ENCODE measurements at places on chromosomes 6 and 20. TPM values are rescaled to one million over a fixed set of nuclear protein-coding genes. Genes with fewer than 3 reads are reported as not detected.

DNA sequence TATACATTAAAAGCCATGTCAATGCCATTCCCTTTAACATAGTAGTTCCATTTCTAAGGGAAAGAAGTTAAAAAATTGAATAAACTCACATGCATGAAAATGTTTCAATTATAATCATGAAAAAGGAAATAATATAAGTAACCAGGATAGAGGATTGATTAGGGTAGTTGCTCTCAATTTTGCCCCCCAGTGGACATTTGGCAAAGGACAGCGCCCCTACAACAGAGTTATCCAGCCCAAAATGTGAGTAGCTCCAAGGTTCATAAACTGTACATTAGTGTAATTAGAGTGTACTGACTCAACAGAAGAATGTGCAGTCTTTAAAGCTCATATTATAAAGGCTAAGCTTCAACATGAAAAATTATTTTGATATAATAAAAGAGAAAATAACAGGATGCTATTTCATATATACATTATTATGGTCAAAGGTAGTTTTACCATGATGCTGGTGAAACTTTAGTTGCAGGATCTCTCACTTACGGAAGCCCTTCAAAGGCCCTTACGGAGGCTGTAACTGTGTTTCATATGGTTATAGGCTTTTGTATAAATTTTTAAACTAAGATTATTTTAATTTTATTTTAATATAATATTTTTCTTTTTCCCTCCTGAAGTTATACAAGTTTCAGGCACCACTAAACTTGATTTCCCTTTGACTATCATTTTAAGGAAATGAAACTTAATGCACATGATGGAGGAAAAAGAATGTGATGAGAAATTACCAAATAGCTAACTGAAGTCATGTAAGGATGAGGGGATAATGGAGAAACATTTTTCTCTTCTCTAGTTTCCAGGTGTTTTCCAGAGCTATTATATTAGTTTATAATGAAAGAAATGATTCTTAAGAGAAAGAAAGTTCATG is 403.6 kb downstream of the PLCB1 start:
- H3K4me3 ChIP-seq = no peak overlapping the region
- H3K36me3 ChIP-seq = no peaks in the 10 kb centered on the region
- no peaks in the 10 kb centered on the region for H3K27me3 ChIP-seq
- no peak for DNase-seq
- H3K4me1 ChIP-seq = no peaks in the 10 kb centered on the region

The OXT gene
- total RNA-seq = not detected

- H3K36me3 ChIP-seq = no peaks in the 10 kb centered on the region
- no peak overlapping the region for H3K4me3 ChIP-seq
- H3K4me1 ChIP-seq = peaks cover 20% of the 10 kb centered on the region
- no peaks in the 10 kb centered on the region for H3K27me3 ChIP-seq
- H3K27ac ChIP-seq = no peak overlapping the region
Measured at GRCh38 chr6:11350294-11350693, 117.8 kb upstream of the NEDD9 start.

GRCh38 chr20:13022401-13023155 is 13.8 kb downstream of the SPTLC3 start:
- H3K36me3 ChIP-seq = no peaks in the 10 kb centered on the region
- no peak overlapping the region for H3K27ac ChIP-seq
- no peaks in the 10 kb centered on the region for H3K27me3 ChIP-seq
- no peaks in the 10 kb centered on the region for H3K4me1 ChIP-seq

- no peaks in the 10 kb centered on the region for H3K36me3 ChIP-seq
- H3K27ac ChIP-seq = no peak overlapping the region
- H3K27me3 ChIP-seq = no peaks in the 10 kb centered on the region
- H3K4me3 ChIP-seq = no peak overlapping the region
Measured at GRCh38 chr20:16036331-16036730, 536.9 kb downstream of the KIF16B start.

The ADGRF4 gene
- 0.33 TPM for total RNA-seq

The NOP56 gene
- 52.8 TPM for total RNA-seq

GRCh38 chr6:40950986-40951698 is 87.9 kb downstream of the UNC5CL start:
- DNase-seq = no peak
- no peaks in the 10 kb centered on the region for H3K4me1 ChIP-seq
- H3K27ac ChIP-seq = no peak overlapping the region
- no peaks in the 10 kb centered on the region for H3K27me3 ChIP-seq

GRCh38 chr6:33958526-33959328 is 154.9 kb upstream of the MLN start:
- H3K4me1 ChIP-seq = no peaks in the 10 kb centered on the region
- peaks cover 9% of the 10 kb centered on the region for H3K27me3 ChIP-seq
- no peak for DNase-seq
- no peak overlapping the region for H3K27ac ChIP-seq
- no peak overlapping the region for H3K4me3 ChIP-seq

GRCh38 chr6:9346923-9347322 is 911.6 kb upstream of the SLC35B3 start:
- DNase-seq = no peak
- H3K27me3 ChIP-seq = no peaks in the 10 kb centered on the region
- H3K27ac ChIP-seq = no peak overlapping the region
- H3K4me3 ChIP-seq = no peak overlapping the region
- H3K36me3 ChIP-seq = no peaks in the 10 kb centered on the region

DNA sequence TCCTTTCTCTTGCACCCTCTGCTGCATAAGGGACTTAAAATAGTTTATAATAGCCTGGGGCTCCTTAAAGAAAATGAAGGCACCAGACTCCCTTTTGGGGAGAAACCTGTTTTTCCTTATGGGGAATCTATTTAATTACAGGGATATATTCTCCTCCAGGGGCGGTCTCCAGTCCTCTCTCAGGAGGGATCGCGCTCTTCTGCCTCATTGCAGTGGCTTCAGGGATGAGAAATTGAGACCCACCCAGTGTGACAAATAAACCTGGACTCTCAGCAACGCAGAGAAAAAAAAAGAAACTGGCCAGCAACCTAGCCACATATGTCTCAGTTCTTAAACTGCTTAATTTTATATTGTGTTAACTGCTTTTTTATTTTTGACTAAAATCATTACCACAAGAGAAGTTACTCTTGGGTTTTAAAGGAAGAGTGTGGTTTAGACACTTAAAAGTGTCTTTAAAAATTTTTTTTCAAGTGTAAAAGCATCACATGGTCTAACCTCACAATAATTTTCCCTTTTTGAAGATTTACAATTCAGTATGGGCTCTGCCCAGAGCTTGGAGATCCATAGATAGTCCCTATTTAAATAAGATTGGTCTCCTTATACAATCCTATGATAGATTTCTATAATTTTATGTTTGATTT is 11.7 kb upstream of the GOPC start:
- no peak for DNase-seq
- peaks cover 4% of the 10 kb centered on the region for H3K27me3 ChIP-seq
- H3K36me3 ChIP-seq = no peaks in the 10 kb centered on the region
- H3K27ac ChIP-seq = no peak overlapping the region
- no peak overlapping the region for H3K4me3 ChIP-seq

The PHACTR1 gene
- total RNA-seq = 87.4 TPM

DNA sequence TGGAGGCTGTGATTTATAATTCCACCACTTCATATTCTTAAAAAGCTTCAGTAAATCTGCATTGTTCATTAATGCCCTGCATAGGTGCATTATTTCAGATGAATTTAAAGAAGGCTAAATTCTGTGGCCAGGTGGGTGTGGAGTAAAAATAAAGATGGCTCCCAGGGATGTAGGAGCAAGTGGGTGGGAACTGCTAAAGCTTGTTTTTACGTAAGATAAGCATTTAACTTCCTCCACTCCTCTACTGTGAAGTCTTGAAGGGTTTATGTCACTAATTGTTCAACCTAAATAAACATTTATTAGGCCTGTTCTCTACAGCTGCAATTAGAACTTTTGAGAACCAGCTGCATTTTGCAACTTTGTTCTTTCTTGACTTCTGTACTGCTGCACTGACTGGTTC is 6.8 kb upstream of the SLC35B3 start:
- no peak overlapping the region for H3K27ac ChIP-seq
- no peaks in the 10 kb centered on the region for H3K27me3 ChIP-seq
- no peaks in the 10 kb centered on the region for H3K36me3 ChIP-seq
- no peak for DNase-seq
- no peaks in the 10 kb centered on the region for H3K4me1 ChIP-seq

The C4B gene
- 67.9 TPM for total RNA-seq

GRCh38 chr6:16700202-16700915 is 60.9 kb downstream of the ATXN1 start:
- H3K27ac ChIP-seq = peak overlapping the region; percentile 41

The POLR3F gene
- total RNA-seq = 9.1 TPM

GRCh38 chr6:123529843-123530242 is 106.9 kb downstream of the TRDN start:
- H3K27ac ChIP-seq = peak overlapping the region; percentile 21
- DNase-seq = no peak
- H3K36me3 ChIP-seq = no peaks in the 10 kb centered on the region
- H3K4me1 ChIP-seq = no peaks in the 10 kb centered on the region
- H3K4me3 ChIP-seq = no peak overlapping the region
- no peaks in the 10 kb centered on the region for H3K27me3 ChIP-seq

GRCh38 chr6:16802071-16802470 is 40.8 kb upstream of the ATXN1 start:
- H3K27ac ChIP-seq = peak overlapping the region; percentile 81
- H3K4me1 ChIP-seq = peaks cover 50% of the 10 kb centered on the region
- no peaks in the 10 kb centered on the region for H3K36me3 ChIP-seq
- H3K27me3 ChIP-seq = no peaks in the 10 kb centered on the region
- DNase-seq = peak; percentile 22

GRCh38 chr20:297925-298775 is 780 bp downstream of the ZCCHC3 start:
- H3K36me3 ChIP-seq = no peaks in the 10 kb centered on the region
- no peaks in the 10 kb centered on the region for H3K27me3 ChIP-seq
- H3K4me3 ChIP-seq = peak overlapping the region; percentile 94
- peak overlapping the region; percentile 99 for H3K27ac ChIP-seq
- peaks cover 13% of the 10 kb centered on the region for H3K4me1 ChIP-seq

The IL17F gene
- total RNA-seq = not detected

The PRL gene
- total RNA-seq = not detected

The RCAN2 gene
- total RNA-seq = 325 TPM

- peaks cover 7% of the 10 kb centered on the region for H3K4me1 ChIP-seq
- H3K27me3 ChIP-seq = no peaks in the 10 kb centered on the region
- no peak for DNase-seq
- no peaks in the 10 kb centered on the region for H3K36me3 ChIP-seq
- no peak overlapping the region for H3K4me3 ChIP-seq
Measured at GRCh38 chr6:26122005-26122388, 34.8 kb downstream of the HFE start.

DNA sequence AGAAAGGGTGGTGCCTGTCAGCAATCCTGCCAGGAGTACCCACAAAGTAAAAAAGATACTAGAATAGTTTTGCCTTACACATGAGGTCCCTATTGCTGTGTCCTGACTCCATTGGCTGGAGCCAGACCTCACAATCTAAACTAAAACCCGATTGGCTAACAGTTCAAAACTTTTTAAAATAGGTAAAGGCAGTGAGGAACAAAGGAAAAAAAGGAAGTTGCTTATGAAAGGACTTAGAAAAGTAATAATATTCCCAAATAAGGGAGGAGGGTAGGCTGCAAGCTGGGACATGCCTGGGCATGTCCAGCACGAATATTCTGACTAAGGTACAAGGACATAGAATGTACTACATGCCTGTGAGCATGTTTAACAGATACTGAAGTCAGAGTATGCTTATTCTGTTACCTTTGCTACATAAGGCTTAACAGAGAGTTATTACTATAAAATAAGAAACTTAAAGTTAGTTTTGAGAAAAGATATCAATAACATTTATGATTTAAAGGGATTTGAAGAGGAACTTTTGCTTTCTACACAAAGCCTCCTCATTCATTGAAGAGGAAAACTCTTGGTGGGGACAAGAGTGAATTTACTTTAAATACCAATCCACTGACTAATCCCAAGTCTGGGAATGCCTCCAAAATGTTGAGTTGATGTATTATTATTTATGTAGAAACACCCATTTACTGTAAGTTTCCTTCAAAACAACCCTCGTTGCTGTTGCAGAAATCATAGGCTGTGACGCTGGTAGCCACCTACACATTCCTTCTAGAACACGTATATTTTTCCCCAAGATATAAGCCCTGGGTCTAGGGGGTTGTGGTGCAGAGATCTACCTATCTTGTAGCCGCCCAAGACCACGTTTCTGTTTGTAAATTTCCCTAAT is 8.2 kb upstream of the MTHFD1L start:
- peak overlapping the region; percentile 41 for H3K27ac ChIP-seq
- no peaks in the 10 kb centered on the region for H3K27me3 ChIP-seq
- H3K36me3 ChIP-seq = no peaks in the 10 kb centered on the region
- H3K4me3 ChIP-seq = no peak overlapping the region

GRCh38 chr20:51272401-51272800 is 249.5 kb upstream of the KCNG1 start:
- no peaks in the 10 kb centered on the region for H3K36me3 ChIP-seq
- peaks cover 5% of the 10 kb centered on the region for H3K27me3 ChIP-seq
- no peak overlapping the region for H3K27ac ChIP-seq
- peaks cover 4% of the 10 kb centered on the region for H3K4me1 ChIP-seq
- H3K4me3 ChIP-seq = no peak overlapping the region
- no peak for DNase-seq

GRCh38 chr6:119361209-119361608 is 11.6 kb upstream of the MAN1A1 start:
- H3K27ac ChIP-seq = no peak overlapping the region
- H3K36me3 ChIP-seq = no peaks in the 10 kb centered on the region
- H3K27me3 ChIP-seq = no peaks in the 10 kb centered on the region
- no peak overlapping the region for H3K4me3 ChIP-seq

DNA sequence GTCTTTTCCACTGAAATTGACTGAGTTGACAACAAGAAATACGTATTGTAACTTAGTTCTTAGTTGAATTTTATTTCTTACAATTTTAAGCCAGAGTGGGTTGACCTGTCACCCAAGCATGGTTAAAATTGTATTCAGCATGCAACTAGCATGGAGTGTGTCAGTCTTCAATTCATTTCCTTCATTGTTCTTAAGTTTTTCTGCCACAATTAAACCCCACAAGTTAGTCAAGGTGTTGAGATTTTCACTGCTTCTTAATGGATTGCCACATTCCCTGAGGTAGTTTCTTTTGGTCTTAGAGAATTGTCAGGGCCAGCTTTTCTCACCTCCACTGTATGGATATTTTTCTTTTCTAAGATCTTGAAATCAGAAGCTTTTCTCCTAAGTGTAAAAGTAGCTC is 2.1 kb downstream of the PTPN1 start:
- no peak for DNase-seq
- H3K27ac ChIP-seq = peak overlapping the region; percentile 94
- no peaks in the 10 kb centered on the region for H3K27me3 ChIP-seq
- H3K36me3 ChIP-seq = no peaks in the 10 kb centered on the region

DNA sequence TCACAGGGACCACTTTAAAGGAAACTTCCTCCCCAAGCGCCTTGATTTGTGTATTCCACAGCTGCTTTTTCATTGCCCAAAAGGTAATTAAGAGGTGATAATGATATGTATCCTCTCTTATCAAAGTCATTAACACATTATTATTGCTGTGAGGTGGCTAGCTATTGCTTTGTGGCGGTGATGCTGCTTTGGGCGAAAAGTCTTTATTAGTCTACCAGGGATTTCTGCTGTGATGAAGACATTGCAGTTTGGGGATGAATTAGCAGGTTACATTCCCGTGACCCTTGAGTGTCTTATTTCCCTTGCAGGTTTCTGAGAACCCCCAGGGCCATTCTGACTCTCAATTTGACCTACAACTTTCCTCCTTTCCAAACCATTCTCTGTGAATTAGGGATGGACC is 143.4 kb upstream of the SOX4 start:
- no peak overlapping the region for H3K4me3 ChIP-seq
- H3K27ac ChIP-seq = no peak overlapping the region
- no peaks in the 10 kb centered on the region for H3K36me3 ChIP-seq
- no peaks in the 10 kb centered on the region for H3K27me3 ChIP-seq
- DNase-seq = no peak

The RIN2 gene
- total RNA-seq = 68.3 TPM

Data from heart left ventricle (tissue), 16 donors.